ENCODE measurements at places on chromosomes 2 and 18. TPM values are rescaled to one million over a fixed set of nuclear protein-coding genes. Genes with fewer than 3 reads are reported as not detected.

Gene COL6A3
- 9.5 TPM for total RNA-seq

Gene PKDCC
- 0.28 TPM for total RNA-seq

Gene MRO
- total RNA-seq = 0.18 TPM

Gene TUBA4A
- total RNA-seq = 175 TPM

- DNase-seq = no peak
These were observed 4.6 kb downstream of the PIGN start for GRCh38 chr18:62182220-62182619.

DNA sequence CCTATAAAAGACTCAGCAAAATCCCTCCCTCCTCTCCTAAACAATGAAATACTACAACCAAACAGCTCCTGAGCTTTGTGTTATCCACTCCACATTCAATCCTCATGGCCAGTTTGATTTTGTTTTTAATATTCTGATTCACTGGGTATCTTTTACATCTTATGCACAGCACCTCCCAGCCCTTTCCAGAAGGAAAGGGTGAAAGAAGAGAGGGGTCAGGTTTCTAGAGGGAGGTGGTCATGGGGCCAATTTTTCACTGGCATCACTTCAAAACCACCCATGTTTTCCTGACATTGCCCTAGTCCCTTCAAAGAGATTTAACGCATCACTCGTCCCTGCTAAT is 315.6 kb downstream of the LPIN1 start:
- DNase-seq = no peak

GRCh38 chr2:40680547-40680946 is 228.7 kb upstream of the SLC8A1 start:
- DNase-seq = no peak

DNA sequence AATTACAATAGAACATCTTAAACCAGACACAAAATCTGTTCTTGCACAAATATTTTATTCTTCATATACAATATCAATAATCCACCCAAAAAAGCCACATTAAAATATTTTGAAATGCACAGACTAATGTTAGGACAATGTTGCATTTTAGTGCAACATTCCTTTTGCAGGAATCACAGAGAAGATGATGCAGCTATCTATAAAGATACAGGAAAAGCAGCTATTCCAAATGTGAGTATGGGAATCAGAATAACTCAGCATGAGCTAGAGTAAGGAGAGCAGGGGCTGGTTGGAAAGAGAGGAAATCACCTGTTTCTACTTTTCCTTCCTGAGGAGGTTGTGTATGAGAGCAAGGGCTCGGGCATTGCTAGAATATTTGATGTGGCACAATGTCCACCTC is 4.8 kb downstream of the C2orf66 start:
- no peak for DNase-seq

DNA sequence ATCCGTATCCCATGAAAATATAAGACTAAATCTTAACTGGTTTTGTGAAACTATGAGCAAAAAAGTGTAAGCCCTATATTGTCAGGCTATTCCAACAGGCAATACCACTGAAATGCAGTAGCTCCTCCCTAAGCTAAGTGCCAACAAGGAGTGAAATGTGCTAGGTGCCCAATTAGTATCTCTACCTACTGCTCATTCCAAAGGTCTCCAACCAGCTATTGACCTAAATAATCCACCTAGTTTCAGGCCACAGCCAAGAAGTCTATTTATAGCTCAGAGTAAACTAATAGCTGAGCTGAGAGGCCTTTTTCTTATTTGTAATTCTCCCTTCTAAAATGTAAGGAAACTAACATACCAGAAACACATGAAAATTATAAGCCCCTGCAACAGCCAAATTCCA is 482.2 kb downstream of the DCC start:
- no peak for DNase-seq

DNA sequence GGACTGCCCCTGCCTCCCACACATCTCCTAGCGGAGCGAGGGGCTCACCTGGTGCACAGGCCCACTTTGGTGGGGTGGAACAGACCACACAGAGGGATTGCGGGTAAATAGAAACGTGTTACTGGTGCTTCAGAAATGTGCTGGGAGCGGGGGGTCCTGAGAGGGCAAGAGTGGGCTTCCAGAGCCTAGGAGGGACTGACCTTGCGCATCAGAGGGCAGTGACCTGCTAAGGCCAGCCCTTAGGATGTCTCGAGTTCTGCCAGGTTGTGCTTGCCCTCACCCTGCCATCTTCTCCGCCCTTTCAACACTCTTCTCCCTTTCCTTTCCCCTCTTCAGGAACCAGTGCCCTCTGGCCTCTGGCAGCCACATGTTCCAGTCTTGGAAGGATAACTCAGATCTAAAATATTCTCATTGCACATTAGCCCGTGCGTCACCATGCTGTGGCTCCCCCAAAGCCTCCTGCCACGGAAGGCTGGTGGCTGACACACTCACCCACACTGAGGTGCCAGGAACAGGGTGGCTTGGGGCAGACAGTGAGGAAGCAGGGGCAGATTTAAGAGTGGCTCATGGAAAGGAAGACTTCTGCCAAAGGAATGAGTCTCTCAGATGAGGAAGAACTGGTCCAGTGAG is 89.6 kb downstream of the MCFD2 start:
- DNase-seq = no peak

DNA sequence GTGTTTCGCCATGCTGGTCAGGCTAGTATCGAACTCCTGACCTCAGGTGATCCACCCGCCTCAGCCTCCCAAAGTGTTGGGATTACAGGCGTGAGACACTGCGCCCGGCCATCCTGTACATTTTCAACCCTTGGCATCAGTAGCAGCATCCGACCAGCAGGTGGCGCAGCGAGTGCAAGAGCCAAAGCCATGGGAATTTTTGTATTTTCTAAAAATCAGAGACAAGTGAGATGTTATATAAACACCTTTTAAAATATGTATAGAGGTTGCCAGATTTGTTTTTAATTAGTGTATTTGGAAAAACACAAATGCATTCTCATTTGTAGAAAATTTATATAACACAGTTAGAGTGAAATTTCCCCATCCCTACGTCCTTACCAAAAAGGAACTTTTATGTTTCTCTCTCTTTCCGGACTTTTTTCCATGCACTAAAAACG is 36.8 kb downstream of the MOGAT1 start:
- DNase-seq = peak; percentile 65

GRCh38 chr18:59646963-59647307 is 50.3 kb downstream of the CCBE1 start:
- DNase-seq = no peak

DNA sequence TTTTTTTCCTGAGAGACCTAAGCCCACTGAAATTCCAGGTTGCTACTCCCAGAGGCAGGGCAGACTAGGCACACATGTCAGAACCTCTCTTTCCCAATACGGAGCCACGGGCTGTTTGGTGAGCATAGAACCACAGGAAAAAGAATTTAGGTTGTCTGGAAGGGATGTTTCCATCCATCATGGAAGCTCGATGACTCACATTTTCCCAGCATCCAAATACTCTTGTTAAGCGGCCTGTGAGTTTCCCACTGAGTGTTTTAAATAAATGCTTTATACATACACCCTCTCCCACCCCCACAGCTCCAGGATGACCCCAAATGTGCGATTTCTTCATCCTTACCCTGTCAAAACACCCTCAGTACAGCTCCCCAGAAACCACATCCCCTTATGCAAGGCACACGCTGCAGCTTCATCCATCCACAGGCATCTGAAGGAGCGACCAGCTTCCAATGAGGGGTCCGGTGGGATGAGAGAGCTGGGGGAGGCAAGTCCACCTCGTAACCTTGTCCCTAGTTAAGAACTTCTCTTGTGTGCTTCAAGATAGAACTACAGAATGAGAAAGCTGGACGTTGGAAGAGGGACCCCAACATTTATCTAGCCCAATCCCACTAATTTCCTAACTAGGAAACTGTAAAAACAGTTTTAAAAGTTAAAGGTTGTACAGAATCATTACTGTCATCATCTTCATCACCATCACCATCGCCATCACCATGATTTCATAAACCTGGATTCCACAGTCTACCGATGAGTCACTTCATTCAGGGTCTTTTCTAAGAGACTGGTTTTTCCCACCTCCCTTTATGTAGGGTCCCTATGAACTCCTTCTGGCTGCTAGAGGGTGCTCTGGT is 63.5 kb upstream of the FZD7 start:
- DNase-seq = no peak
